GM04503 (cell line): ENCODE measurements at places on chromosomes 1 and 21.

- no peak for DNase-seq
Observed at GRCh38 chr21:45552696-45553391, 10.6 kb upstream of the SLC19A1 start.

- no peak for DNase-seq
Observed at GRCh38 chr1:181104790-181105133, 16.3 kb downstream of the IER5 start.

- DNase-seq: no peak
Observed at GRCh38 chr1:21775985-21776562, 6.9 kb downstream of the USP48 start.

DNA sequence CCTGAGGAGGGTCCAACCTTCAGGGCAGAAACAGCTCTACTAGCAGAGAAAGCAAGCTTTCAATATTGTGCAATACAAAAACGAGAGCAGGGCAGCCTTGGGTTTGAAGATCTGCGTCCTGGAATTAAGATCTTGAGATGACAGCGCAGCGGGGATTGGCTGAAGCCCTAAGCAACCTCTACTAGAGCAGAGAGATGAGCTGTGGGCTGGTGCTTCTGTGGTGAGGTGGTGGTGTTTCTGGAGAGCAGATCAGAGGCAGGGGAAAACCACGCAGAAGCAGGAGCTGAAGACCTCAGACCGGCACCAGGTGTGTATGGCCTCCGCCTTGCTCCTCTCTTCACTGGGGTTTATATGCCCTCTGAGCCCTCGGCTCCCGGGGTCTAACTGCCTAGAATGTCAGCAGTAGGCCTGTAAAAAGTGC lies 12.5 kb downstream of the TRAF3IP3 start:
- no peak for DNase-seq
